ENCODE measurements at places on chromosomes 12 and 14. TPM values are rescaled to one million over a fixed set of nuclear protein-coding genes. Genes with fewer than 3 reads are reported as not detected.

The NANOG gene
- 4.5 TPM for total RNA-seq

The NXPH4 gene
- not detected for total RNA-seq

The CYP27B1 gene
- total RNA-seq: 1.4 TPM

DNA sequence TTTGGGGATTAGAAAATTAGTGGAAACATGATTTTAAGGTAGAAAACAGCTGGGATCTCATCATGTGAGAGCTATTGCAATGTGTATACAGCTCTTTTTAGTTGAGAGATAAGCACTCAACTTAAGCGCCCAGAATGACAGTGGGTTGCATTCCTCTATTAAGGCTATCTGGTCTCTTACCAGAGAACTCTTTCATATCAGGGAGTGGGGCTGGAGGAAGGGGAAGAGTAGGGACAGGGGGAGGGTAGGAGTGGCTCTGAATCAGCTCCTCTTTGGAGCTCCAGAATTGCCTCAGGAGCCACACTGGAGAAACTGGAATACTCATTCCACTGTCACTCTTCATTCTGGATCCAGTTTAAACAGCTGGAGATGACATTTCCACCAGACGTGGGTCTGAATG is 9.2 kb upstream of the PLEKHG3 start:
- H3K27me3 ChIP-seq: peaks cover 2% of the 10 kb centered on the region
- H3K36me3 ChIP-seq: no peaks in the 10 kb centered on the region
- DNase-seq: no peak
- no peak overlapping the region for H3K27ac ChIP-seq

- no peak overlapping the region for H3K4me3 ChIP-seq
- no peaks in the 10 kb centered on the region for H3K36me3 ChIP-seq
- H3K4me1 ChIP-seq: peaks cover 14% of the 10 kb centered on the region
- no peak for DNase-seq
- H3K27ac ChIP-seq: no peak overlapping the region
- peaks cover 2% of the 10 kb centered on the region for H3K27me3 ChIP-seq
These were observed 36.3 kb upstream of the CDK17 start for GRCh38 chr12:96436366-96437170.

DNA sequence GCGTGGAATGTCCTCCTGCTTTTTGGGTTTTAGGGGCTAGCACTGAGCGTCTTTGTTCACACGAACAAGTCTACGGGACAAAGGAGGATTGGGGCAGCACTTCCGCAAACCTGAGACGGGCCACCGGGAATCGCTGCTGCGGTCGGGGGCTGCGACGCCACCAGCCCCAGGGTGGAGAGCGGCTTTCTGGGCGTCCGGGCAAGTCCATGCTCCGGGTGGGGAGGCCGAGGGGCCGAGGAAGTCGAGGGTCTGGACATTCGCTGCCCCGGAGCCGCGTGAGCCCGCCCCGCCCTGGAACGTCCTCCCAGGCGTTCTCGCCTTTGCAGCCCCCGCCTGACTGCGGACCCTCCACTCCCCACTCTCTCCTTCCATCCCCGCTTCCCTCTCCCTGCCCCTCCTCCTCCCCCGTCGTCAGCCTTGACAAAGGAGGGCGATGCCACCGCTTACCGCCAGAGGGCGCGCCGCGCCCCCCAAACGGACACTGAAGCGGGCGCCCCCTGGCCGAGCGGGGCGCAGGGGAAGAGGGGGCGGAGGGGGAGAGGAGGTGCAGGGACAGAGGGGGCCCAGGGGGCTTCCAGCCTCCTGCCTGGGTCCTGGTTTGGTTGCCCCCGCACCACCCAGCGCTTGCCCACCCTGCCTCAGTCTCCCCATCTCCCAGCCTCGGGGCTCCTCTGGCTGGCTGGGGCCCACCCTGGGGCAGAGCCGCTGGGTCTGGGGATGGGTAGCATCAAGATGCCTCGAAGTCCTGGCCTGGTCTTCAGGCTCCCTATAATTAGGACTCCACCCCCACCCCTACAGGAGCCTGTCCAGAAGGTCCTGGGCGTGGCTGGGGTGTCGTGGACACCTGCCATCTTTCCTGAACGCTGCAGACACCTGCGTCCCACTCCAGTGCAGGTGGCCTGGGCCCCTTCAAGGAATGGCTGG is 39.1 kb upstream of the INF2 start:
- H3K4me3 ChIP-seq: peak overlapping the region; percentile 88
- peaks cover 15% of the 10 kb centered on the region for H3K27me3 ChIP-seq
- peak; percentile 86 for DNase-seq
- H3K27ac ChIP-seq: peak overlapping the region; percentile 83
- H3K4me1 ChIP-seq: peaks cover 2% of the 10 kb centered on the region

DNA sequence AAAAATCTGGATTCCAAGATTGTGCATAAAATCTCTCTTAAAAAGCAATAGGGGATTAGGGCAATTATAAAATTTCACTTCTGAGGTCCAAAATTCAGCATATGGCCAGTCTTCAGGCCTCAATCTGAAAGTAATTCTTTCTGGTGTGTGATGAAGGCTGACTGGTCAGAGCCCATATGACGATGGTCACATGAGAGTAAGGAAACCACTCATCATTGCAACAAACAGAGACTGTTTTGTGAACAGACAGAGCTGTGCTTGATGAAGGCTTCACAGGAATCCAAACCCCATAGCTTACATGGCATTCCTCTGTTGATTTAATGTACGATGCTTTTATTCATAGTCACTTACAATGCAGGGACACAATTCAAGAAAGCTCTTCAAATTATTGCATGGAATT is 238.1 kb downstream of the APAF1 start:
- no peak overlapping the region for H3K27ac ChIP-seq
- H3K36me3 ChIP-seq: no peaks in the 10 kb centered on the region
- DNase-seq: no peak
- peaks cover 1% of the 10 kb centered on the region for H3K27me3 ChIP-seq
- H3K4me1 ChIP-seq: peaks cover 4% of the 10 kb centered on the region

DNA sequence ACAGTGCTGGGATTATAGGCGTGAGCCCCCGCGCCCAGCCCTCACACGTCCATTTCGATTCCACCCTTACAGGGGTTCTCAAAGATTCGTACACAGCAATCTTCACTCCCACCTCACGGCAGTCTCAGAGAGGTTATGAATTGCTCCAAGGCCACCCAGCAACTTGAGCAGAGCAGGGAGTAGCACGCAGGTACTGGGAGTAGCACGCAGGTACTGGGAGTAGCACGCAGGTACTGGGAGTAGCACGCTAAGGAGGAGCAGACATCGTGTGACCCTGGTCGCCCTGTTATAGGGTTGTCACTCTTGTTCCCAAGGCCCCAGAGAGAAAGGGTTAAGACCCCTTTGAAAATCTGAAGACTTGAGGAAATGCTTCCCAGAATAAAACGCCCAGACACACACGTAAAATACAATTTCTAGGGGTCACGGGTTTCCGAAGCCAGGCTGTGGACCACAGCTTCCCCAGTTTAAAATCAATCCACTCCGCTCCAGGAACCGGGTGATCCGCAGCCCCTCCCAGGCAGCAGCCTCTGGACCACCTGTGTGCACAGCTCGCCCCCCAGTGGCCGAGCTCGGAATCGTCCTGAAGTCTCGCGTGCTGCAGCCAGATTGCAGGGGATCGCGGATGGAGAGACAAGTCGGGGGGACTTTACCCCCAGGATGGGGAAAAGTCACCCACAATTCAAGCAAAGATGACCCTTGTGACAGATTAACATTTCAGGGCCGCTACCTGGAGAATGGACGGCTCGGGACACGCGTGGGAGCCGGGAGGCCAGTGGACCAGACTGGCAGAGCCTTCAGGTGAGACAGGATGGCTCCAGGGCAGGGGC is 92.0 kb downstream of the SCARB1 start:
- no peak overlapping the region for H3K4me3 ChIP-seq
- DNase-seq: peak; percentile 93
- H3K4me1 ChIP-seq: peaks cover 2% of the 10 kb centered on the region
- H3K36me3 ChIP-seq: no peaks in the 10 kb centered on the region
- H3K27ac ChIP-seq: no peak overlapping the region

DNA sequence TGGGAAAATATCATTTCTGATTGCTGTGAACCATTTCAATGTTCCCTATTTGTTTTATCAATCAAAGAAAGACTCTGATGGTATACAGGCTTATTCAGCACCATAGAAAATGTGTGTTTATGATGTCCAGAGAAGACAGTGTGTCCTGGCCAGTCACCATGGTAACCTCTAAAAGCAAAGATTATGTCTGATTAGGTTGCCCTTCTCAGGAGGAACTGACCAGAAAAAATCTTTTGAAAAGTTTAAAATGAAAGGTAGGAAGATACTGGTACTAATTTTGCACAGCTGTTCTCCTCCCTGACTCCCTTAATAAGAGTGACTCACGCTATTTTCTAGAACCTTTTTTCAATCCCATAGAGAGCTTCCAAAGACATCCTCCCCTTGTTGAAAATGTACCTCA is 391.8 kb upstream of the DCN start:
- no peak overlapping the region for H3K27ac ChIP-seq
- H3K4me3 ChIP-seq: no peak overlapping the region
- H3K4me1 ChIP-seq: peaks cover 4% of the 10 kb centered on the region
- no peak for DNase-seq

DNA sequence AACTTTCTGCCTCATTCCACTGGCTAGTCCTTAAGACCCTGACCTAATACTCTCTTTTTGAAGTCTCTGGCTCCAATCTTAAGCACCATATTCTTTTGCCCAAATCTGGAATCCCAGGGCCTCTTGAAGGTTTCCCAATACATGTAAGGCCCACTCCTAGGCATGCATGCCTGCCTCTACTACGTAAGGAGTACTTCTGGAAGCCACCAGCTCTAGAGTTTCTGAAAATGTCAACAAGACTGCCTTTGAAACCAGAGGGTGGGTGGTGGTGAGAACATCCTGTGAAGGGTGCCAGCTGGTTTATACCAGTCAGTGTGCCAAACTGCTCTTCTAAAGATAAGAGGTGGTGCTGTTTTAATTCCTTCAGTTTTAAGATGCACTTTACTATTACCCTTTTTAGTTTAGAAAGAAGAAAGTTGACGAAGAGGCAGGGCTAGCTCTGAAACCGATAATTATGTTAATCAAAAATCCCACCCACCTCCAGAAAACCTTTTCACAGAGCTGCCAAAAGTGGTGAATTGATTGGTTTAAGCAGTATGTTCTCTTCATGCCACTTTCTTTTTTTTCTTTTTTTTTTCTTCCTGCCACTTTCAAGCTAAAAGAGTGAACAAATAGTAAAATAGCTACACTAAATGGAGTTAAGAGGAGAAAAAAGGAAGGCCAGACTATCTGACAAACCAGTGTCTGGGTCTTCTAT is 8.7 kb upstream of the WDR89 start:
- H3K4me3 ChIP-seq: no peak overlapping the region
- no peak for DNase-seq
- H3K36me3 ChIP-seq: no peaks in the 10 kb centered on the region

GRCh38 chr14:71119832-71120231 is 212.6 kb downstream of the PCNX1 start:
- DNase-seq: no peak
- no peaks in the 10 kb centered on the region for H3K4me1 ChIP-seq
- peaks cover 3% of the 10 kb centered on the region for H3K27me3 ChIP-seq
- H3K36me3 ChIP-seq: peaks cover 4% of the 10 kb centered on the region
- no peak overlapping the region for H3K4me3 ChIP-seq
- no peak overlapping the region for H3K27ac ChIP-seq

- peaks cover 30% of the 10 kb centered on the region for H3K36me3 ChIP-seq
- H3K4me1 ChIP-seq: peaks cover 8% of the 10 kb centered on the region
- no peak for DNase-seq
- peak overlapping the region; percentile 19 for H3K4me3 ChIP-seq
- H3K27ac ChIP-seq: peak overlapping the region; percentile 32
- H3K27me3 ChIP-seq: peaks cover 10% of the 10 kb centered on the region
These were observed 52.9 kb downstream of the TECPR2 start for GRCh38 chr14:102415671-102416070.

DNA sequence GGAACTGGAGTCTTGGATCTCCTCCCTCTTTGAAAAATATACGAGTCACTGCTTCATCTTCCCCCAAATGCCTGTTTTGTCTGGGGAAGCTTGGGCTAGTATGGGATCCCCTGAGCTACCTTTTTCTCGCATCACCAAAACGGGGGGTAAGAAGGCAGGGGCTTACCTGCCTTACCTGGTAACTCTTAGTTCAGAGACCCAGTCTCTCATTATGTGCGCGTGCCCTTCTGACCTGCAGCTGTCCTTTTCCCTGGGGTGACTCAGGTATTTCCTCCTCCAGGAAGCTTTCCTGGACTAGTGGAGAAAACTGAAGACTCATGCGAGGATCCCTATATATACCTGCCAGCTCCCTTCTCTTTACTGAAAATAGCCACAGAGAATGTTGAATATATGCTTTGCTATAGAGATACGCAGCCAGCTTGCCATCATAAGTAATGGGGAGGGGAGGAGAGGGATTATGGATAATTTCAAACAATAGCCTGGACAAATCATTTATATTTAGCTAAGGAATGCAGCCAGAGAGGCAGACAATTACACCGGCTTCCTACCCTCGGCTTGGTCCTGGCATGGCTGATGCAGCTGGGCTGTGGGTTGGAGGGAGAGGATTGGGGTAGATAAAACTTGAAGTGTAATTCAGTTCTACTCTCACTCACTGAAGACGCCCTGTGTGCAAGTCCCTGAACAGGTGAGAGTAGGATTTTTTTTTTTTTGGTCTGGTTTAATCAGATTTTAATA is 1.1 kb downstream of the TSPAN9 start:
- peak overlapping the region; percentile 74 for H3K27ac ChIP-seq
- peaks cover 36% of the 10 kb centered on the region for H3K4me1 ChIP-seq
- no peak for DNase-seq

- H3K4me1 ChIP-seq: peaks cover 4% of the 10 kb centered on the region
- H3K4me3 ChIP-seq: no peak overlapping the region
- no peak overlapping the region for H3K27ac ChIP-seq
These were observed 15.3 kb downstream of the PPP1R13B start for GRCh38 chr14:103832046-103832445.

DNA sequence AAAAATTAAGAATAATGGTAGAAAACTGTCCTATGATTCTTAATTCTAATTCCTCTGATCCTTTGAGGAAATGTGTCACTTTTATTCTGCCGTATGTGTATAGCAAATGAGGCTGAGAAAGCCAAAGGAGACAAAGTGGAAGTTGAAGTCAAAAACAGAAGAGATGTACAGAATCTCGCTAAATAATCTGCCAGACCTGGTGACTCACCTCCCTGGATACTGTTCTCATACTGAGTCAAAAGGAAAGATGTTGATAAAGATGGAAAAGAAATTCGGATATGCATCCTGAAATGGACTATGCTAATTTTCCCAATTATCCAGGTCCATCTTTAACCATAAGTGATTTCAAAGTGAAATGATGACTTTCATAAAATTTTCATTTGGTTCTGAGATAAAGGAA is 92.5 kb downstream of the DUSP6 start:
- no peak overlapping the region for H3K27ac ChIP-seq
- peaks cover 9% of the 10 kb centered on the region for H3K36me3 ChIP-seq
- H3K27me3 ChIP-seq: no peaks in the 10 kb centered on the region
- H3K4me3 ChIP-seq: no peak overlapping the region
- DNase-seq: no peak

GRCh38 chr12:132400011-132400641 is 70.7 kb upstream of the GALNT9 start:
- peaks cover 6% of the 10 kb centered on the region for H3K27me3 ChIP-seq
- H3K4me1 ChIP-seq: no peaks in the 10 kb centered on the region
- no peaks in the 10 kb centered on the region for H3K36me3 ChIP-seq
- no peak for DNase-seq
- no peak overlapping the region for H3K27ac ChIP-seq

DNA sequence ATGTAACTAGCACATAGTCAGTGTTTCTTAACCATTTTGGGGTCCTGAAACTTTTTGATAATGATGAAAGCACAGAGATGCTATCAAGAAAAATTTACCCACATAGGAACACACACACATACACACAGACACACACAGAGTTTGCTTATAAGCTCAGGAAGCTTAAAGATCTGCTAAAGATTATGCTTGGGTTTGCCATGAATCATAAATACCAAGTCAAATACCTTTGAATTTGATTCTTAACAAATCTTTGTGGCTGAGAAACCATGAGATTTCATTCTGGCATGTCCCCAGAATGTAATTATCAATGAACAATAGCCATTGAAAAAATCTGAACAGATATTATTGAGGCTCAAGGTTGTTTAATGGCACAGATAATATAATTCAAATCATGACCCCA is 89.2 kb downstream of the NTS start:
- H3K4me3 ChIP-seq: no peak overlapping the region
- no peak for DNase-seq
- H3K27ac ChIP-seq: no peak overlapping the region
- H3K36me3 ChIP-seq: no peaks in the 10 kb centered on the region

All from endothelial cell (in vitro differentiated cells).